ENCODE measurements at places on chromosomes 3 and 15. TPM values are rescaled to one million over a fixed set of nuclear protein-coding genes. Genes with fewer than 3 reads are reported as not detected.

GRCh38 chr3:190734490-190734889, 128.0 kb downstream of the GMNC start:
- DNase-seq = no peak

DNA sequence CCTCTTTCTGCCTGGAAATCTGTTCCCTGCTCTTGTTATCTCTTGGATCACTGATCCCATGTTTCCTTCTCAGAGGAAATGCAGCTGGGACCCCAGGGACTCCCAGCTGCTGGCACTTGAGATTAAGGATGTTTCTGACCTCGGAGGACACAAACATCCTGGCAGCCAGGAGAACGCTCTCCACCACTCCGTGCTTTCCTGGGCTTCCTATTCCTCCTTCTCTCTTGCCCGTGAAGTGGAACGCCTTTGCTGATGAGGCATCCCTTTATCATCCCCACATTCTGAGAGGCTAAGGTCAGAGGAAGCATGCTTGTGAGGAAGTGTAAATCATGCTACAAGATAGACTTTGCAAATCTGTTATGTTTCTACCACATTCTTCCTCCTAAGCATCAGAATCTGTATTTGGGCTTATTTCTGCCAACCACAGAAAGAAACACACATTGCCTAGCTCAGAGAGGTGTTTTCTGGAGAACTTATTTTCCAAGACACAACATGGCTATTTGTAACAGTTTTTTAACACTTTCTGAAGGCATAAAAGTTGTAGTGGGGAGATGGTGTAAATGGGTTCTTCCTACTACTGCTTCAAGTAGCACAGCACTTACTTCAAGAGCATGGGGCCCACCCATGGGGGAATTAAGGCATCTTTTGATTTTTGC, 25.6 kb upstream of the LDHAL6B start:
- no peak for DNase-seq

GRCh38 chr3:52339612-52340011, 23.5 kb downstream of the DNAH1 start:
- no peak for DNase-seq

GRCh38 chr3:71162221-71162620, 421.3 kb downstream of the FOXP1 start:
- no peak for DNase-seq

The GOLGA8H gene
- total RNA-seq = not detected

The CHRFAM7A gene
- 2.0 TPM for total RNA-seq

The FOXL2NB gene
- total RNA-seq = not detected

Data from Right ventricle myocardium inferior (tissue), 1 donor.